MCF 10A (cell line): ENCODE measurements at places on chromosomes 3 and 15. TPM values are rescaled to one million over a fixed set of nuclear protein-coding genes. Genes with fewer than 3 reads are reported as not detected.

- no peak for DNase-seq
Observed at GRCh38 chr15:80989081-80989517, 520 bp downstream of the MESD start.

- DNase-seq: no peak
Observed at GRCh38 chr3:172069478-172069877, 30.1 kb downstream of the FNDC3B start.

DNA sequence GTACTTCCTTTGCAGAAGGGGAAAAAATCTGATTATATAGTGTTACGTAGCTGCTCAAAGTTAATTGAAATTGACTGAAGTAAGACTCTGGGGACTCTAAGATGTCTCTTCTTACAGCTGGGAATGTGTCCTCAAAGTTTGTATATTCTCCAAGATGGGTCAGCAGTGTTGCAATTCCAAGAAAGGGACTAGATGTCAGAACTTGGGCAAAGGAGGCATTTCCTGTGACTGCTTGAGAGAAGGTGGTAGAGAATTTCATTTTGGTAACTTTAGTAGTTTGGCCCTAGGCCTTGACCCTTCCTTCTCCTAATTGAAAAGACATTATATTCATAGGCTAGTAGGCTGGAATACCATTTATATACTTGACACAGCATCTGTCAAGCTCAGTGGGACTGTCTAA, 33.9 kb downstream of the PTPRG start:
- DNase-seq: peak; percentile 43

DNA sequence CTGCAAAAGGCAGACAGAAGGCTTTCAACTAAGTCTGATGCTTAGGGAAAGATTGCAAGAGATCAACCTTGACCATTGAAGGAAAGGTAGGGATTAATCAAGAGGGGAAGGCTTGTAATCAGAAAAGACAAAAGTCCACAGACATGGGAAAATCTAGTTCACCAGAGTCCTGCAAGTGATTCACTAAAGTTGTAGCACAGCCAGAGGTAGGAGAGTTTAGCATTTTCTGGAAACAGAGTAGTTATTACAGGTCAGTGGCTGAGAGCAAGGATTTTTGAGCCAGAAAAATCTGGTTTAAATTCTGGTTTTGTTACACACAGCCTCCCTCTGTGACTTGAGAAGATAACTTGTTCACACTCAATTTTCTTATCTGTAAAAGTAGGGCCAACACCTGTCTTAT, 35.3 kb upstream of the DPPA4 start:
- DNase-seq: no peak

DNA sequence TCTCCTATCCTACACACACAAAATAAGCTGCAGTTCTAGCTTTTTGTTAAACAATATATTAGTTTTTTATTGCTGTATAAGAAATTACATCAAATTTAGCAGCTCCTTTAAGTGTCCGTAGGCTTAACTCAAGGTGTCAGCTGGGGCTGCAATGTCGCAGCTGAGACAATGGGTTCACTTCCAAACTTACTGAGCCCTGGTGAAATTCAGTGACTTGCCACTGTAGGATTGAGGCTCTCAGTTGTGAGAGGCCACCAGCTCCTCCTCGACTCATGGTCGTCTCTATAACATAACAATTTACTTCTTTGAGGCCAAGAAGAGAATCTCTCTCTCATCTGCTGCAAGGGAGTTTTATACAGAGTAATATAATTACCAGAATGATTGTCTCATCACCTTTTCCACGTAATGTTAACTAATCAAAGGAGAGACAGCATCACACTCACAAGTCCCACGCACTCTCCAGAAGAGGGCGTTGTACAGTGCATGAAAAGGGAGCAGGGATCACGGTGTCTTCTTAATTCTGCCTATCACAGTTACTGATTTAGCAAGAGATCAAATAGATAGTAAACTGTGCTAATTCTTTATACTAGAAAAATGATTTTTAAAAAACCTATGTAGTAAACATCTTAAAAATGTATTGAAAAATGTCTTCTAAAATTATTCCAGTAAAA, 735.6 kb upstream of the GBE1 start:
- peak; percentile 54 for DNase-seq

DNA sequence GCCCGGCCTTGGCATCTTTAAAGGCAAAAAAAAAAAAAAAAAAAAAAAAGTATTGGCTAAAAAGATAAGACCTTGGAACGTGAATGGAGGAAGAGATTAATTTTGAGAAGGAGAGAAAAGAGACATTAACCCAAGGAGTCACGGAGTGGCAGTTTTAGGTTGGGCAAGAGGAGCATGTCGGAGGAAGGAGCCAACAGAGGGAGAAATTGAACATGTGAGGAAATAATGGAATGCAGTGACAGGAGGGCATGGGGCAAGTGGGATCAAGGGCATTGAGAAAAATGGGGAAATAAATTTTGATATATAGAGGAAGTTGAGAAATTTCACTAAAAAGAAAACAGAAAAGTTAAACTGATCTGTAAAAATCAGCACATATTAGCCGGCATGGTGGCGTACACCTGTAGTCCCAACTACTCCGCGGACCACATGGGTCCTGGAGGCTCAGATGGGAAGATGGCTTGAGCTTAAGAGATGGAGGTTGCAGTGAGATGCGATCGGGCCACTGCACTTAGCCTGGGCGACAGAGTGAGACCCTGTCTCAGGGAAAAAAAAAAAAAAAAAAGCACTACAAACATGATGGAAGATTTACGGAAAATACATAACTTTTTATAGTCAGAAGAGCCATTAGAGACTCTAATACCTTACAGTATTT, 1.2 kb downstream of the HAUS2 start:
- DNase-seq: peak; percentile 3

- DNase-seq: peak; percentile 75
Observed at GRCh38 chr3:45154641-45155147, 8.5 kb upstream of the CDCP1 start.

DNA sequence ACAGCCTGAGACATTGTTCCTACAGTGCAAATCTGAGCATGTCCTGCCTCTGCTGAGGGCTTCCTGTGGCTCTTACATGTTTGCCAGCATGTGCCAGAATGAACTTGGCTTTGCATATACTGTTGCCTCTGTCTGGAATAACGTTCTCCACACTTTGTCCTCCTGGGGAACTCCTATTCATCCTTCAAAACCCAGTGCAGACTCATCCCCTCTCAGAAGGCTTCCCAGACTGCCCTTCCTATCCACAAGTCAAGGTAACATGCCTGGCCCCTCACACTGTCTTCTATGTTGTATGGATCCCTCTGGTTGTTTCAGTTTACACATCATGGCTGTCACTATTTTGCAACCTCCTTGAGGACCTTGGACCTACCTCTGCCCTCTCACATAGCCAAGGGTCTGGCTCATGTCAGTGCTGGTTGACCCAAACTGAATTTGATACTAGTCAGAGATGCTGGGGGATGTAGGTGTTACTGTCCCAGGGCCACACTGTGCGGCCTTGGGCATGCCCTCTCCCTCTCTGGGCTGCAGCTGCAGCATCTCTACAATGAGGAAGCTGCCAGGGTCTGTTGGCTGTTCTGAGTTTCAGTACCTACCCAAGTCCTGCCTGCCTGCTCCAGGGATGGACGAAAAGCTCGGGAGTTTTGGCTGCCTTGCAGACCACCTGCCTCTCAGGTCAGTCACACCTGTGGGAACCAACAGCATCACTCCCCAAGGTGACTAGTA, 29.0 kb upstream of the TSPAN3 start:
- DNase-seq: no peak

GRCh38 chr15:74653426-74654102, 37.9 kb downstream of the CLK3 start:
- peak; percentile 50 for DNase-seq

GRCh38 chr15:28043691-28044091, 55.4 kb downstream of the OCA2 start:
- DNase-seq: no peak

GRCh38 chr3:82001276-82001923, 240.0 kb upstream of the GBE1 start:
- DNase-seq: no peak

DNA sequence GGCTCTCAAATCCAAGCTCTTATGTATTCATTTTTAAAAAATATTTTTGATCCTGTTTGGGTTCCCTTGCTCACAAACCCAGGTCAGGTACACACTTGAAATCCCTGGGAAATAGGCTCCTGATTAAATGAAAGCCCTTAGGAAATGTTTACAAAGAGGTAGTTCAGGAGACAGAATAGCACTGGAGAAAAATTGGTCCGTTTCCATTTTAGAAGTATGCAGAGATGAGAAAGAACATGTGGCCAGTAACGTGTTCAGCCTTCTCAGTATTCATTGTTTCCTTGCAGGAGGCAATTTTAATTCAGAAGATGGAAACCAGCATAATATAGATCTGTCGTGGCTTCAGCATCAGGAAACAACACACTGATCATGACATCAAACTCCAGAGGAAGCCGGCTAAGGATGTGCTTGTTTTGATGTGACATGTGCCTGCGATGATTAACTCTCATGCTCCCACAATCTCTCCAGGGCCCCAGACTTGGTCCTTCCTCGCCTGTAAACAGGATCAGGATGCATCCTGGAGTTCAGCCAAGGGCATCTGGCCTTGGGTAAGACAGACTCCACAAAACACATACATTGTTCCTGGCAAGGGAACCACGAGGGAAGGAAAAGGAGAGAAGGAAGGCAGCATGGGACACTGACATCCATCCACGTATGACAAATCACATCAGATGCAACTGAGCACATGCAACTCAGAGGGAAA, 350.5 kb upstream of the THBS1 start:
- DNase-seq: peak; percentile 50

GRCh38 chr3:196513697-196514349, 1.3 kb downstream of the SMCO1 start:
- DNase-seq: no peak

DNA sequence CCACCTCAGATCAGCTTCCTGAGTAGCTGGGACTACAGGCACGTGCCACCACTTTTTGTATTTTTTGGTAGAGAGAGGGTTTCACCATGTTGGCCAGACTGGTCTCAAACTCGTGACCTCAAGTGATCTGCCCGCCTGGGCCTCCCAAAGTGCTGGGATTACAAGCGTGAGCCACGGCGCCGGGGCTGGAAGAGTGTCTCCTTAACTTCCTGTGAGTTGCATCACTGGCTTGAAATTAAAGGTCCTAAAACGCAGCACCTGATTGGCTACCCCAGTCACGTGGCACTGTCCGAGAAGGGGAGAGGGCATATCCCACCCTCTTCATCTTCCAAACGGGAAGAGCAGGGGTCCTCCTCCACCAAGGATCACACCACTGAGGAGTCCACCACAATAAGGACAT, 5.5 kb upstream of the FAM174B start:
- no peak for DNase-seq

DNA sequence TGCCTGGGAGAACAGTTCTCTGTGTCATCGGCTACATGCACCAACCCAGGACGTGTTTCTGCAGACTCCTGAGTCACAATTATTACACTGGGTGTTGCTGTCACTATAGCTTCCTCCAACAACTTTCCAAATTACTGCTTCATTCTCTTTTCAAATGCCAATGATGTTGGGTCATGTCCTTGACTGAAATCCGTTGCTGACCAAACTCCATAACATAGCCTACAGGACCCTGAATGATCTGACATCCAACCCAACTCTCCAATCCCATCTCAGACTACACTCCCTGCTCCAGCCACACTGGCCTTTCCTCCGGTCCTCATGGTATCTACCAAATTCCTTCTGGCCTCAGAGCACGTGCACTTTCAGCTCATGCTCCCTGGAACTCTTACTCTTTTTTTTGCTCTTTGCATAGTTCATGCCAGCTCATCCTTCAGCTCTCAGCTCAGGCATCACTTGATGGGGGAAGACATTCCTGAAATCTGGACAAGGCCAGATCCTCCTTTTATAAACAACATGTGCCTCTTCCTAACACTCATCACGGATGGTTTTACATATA, 108.8 kb upstream of the PTPRG start:
- DNase-seq: peak; percentile 27

DNA sequence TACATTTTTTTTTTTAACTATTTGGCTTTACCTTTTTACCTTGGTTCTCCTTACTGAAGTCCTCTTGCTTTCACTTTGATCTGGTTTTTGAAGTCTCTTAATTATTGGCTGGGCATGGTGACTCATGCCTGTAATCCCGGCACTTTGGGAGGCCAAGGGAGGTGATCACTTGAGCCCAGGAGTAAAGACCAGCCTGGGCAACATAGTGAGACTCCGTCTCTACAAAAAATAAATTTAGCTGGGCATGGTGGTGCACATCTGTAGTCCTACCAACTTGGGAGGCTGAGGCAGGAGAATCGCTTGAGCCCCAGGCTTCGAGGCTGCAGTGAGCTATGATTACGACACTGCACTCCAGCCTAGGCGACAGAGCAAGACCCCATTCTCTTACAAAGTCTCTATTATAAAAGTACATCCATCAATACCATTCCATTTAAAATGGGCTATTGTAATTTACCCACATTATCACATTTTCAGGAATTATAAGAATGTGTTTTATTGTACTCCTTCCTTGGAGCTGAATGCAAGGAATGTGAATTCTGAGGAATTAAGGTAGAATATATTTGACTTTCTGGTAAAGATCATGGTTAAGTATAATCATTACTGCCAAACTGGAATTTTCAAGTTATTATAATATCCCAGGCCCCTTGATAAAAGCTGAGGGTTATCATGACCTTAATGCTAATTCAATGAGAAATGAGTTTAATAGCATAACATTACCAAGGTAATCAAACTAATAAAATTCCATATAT, 49.0 kb downstream of the MSL2 start:
- DNase-seq: peak; percentile 30

DNA sequence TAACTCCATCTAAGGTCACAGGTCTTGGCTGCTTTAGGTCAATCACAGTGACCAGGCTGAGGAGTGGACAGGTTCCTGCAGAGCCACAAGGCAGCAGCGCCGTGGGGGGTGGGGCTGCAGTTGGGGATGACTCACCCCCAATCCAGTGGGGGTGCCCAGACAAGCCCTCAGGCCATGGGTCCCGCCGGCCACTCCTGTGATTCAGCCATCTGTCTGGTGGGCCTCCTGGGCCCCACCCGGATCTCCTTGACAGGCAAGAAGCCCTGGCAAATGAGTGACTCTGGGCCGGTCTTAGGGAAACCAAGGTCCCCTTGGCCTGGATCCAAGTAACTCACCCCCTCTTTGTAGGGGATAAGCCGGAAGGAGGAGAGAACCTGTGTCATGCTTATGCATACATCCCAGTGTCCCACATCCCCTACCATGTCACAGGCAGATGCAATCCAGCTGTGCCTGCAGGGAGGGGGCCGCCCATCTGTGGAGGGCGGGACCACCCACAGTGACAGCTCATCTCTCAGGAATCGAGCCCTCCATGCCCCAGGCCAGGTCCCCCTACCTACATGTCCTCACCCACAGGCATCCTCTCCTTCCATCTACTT, 495 bp upstream of the COL7A1 start:
- peak; percentile 85 for DNase-seq

BLM gene
- 2.8 and 5.2 TPM in 2 replicates for total RNA-seq

C3orf85 gene
- not detected in 2 replicates for total RNA-seq

LMOD3 gene
- total RNA-seq: not detected in 2 replicates

RGMA gene
- 0.37 and 0.51 TPM in 2 replicates for total RNA-seq

PLAAT1 gene
- total RNA-seq: 0.93 and 1.0 TPM in 2 replicates

GCSAM gene
- total RNA-seq: 0.29 and 0.63 TPM in 2 replicates

GP5 gene
- total RNA-seq: 0.15 TPM in 1 of 2 replicates, not detected in the other

SI gene
- total RNA-seq: not detected in 2 replicates

NECTIN3 gene
- total RNA-seq: 24.0 and 25.6 TPM in 2 replicates

MLH1 gene
- 57.0 and 65.0 TPM in 2 replicates for total RNA-seq
